Skin of body (tissue), 3 donors: ENCODE measurements at places on chromosomes 12 and 14. TPM values are rescaled to one million over a fixed set of nuclear protein-coding genes. Genes with fewer than 3 reads are reported as not detected.

The ADAMTS20 gene
- total RNA-seq: 0.10 TPM

DNA sequence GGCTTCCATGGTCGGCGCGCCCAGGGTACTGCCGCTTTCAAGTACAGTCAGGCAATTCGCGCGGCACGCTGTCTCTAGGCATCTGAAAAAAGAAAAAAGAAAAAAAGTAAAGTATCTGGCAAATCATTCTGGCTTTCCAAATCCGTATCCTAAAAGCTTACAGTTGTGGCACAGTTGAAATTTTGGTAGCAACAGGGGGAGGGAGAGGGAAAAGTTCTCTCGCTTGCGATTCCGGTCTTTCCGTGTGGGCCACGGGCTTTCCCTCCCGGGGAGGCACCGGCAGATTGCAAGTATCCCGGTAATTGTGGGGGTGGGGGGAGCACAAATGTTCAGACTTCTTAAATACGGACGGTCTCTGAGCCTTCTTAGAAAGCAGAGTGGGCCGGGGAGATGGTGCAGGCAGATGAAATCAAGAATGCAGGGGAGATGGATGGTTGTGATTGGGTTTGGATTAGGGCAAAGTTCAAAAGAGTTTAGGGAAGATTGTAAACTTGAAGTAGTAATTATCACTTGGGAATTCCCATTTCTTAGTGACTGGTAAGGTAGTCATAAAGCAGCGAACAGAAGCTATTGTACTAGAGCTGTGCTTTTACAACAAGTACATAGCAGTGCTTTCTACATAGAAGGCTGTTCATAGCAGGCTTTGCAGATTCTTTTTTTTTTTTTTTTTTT is 1.2 kb downstream of the SOCS2 start:
- no peak for DNase-seq

DNA sequence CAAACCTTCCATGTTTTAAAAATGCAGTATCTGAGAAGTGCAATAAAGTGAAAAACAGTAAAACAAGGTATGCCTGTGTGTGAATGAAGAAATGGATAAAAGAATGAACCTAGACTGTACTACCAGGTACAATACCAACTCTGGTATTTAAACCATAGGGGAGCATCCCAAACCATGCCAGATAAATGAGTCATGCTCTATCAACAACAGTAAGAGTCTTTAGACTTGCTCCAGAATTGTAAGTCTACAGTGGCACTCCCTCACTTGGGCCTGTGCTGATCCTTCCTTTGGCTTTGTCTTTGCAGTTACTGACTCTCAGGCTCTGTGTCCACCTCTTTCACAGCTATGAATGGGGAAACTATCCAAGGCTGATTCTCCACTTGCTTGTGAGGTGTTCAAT is 38.1 kb downstream of the BBS10 start:
- no peak for DNase-seq

GRCh38 chr12:111442301-111443045 is 36.8 kb downstream of the SH2B3 start:
- no peak for DNase-seq

DNA sequence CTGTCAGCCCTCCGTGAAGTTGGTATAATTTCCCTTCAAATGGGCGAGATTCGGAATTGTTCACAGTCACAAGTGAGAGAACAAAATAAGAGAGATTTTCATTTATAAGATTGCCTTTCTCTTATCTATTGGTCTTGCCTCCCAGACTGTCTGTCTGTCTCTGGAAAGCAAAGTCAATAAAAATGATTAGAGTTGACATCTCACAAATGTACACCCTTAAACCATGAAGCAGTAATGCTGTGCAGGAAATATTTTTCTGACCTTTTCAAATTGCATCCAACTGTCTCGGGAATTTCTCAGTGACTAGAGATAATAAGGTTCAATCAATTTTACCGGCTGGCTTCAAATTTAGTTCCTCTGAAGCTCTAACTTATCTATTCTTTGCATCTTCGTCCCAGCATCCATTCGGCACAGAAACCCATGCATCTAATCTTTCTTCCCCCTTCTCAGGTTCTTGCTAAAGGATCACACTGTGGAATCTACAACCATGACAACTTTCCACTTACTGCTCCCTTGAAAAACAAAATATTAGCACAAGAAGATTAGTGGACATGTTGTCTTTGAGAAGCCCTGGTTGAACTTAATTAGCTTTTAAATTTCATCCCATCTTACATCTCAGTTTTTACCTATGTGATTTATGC is 93.1 kb downstream of the RMST start:
- DNase-seq: no peak

- no peak for DNase-seq
Observed at GRCh38 chr12:21296751-21297406, 37.8 kb downstream of the SLCO1A2 start.
